Stimulated activated CD4-positive, alpha-beta T cell treated with anti-CD3 and anti-CD28 coated beads, Interleukin-1b, Interleukin-23, amount 100 ng/mL, for 24 hours (primary cell): ENCODE measurements at places on chromosomes 11 and 22.

- DNase-seq, result peak; percentile 12
These were observed 19.2 kb downstream of the GLYATL1 start for GRCh38 chr11:58958500-58958899.

- DNase-seq, result no peak
These were observed 17.5 kb downstream of the PPP6R2 start for GRCh38 chr22:50360578-50360977.

- no peak for DNase-seq
These were observed 18.0 kb downstream of the TUBGCP6 start for GRCh38 chr22:50226875-50227165.

DNA sequence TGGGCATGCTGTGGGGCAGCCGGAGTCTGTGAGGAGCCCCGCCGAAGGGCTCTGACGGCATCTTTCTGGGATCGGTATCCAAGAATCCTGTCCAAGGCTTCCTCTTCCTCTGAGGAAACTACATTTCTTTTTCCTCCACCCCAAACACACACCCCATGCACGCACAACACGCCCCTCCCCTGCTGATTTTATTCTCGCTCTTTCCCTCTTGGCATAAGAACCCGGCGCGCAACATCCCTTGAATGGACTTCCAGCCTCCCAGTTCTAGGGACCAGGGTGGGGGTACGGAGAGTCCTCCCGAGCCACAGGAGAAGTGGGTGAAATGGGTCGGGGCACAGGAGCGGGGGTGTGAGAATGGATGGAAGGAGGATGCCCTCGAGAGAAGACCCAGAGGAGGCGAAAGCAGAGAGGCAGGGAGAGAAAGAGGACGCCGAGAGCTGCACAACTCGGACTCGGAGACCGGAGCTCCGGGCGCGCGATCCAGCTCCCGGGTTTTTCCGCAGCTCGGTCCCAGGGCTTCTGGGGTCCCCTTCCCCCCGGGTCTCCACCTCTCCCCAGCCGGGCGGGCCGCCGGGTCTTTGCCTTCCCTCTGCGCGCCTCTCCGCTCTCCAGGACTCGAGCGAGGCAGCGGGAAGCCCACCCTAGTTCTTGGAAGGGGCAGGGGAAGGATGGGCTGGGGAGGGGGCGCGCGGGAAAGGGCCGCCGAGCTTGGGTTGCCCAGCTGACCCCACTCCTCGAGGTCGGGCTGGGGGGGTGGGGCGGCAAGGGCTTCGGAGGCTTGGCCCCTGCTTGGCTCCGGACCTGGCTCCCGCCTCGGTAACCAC is 1.5 kb upstream of the LARGE1 start:
- DNase-seq, result no peak

DNA sequence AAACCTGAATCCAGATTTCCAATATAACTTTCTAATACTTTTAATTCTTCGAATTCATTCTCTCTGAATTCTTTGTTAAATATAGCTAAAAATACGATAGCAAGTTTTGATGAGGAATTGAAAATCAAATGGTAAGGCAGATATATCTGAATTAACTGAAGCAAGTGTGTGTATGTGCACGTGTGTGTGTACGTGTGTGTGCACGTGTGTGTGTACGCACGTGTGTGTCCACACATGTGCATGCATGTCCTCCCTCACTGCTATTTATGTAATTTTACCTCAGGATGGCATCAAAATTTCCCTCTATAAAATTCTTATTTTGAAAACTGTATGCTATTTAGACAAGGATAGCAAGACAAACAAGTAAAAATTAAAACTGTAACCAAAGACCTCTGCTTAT is 961.3 kb upstream of the CNTN5 start:
- no peak for DNase-seq

GRCh38 chr11:117770061-117770460 is 27.0 kb downstream of the DSCAML1 start:
- no peak for DNase-seq
